ENCODE measurements at places on chromosomes 12 and 14.

DNA sequence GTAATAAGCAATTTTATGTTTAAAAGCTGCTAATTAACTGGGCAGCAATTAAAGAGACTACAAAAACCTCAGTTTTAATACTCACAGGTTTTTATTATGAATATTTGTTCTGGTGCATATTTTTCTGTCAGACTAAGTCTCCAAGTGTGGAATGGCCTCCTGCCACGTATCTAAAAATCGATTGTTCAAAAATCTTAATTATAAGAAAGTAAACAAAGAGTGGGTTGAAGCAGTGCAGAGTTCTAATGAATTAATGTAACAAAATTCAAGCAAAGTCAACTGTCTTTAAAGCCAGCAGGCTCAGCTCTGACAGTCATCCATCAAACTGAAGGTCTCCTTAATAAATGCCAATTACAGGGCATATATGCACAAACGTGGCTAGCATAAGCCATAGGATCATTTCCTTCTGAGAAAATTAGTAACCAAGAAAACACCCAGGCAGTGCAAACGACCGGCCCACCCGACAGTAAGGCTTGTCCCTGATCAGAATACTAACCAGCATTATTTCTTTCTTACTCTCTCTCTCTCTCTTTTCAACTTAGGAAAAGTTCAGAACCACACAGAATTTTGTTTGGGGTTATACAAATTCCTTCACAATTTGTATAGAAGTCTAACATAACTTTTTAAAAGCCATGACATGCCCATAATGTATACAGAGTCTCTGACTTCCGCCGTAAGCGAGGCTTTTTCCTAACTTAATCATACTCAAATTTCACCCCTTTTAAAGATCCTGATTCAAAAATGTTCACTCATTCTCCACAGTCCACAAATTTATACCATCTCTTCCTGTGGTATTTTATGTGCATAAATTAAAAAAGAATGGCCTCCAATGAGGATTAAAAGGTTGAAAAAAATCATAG is 83.8 kb downstream of the SLC25A21 start:
- DNase-seq = no peak

GRCh38 chr14:61923348-61923747 is 161.1 kb downstream of the SNAPC1 start:
- DNase-seq = no peak

DNA sequence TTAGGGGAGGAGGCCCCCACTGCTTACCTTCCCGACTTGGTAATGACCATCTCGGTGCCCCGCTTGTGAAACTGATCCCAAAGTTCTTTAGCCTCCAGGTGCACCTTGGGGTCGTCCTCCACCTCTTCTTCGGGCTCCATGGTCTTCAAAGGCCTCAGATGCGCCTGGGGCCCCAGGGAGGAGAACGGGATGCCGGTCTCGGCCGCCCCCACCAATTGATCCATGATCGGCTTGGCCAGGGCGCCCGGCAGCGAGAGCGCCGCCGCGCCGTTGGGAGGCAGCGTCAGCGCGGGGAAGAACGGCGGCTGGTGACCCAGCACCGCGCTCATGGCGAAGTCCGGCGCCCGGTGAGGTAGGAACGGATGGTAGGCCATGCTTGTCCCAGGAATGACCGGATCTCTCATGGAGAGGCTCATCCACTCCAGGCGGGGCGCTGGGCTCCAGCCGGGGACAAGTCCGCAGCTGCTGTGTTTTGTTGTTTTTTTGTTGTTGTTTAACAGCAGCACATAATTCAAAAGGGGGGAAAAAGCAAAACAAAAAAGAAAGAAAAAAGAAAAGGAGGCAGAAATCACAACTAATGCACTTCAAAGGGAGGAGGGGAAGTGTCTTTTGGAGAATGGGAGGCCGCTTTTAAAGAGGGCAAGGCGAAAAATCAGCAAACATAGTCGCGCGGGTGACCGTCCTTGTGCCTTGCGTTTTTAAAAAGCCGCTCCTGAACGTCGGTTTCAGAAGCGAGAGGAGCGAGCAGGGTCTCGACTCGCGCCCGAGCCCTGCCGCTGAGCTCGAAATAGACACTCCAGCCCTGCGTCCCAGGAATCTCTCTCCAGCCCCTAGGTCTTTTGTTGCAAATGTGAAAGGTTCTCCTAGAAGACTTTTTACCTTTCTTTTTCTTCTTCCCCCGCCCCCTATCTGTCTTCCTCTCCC is 928 bp downstream of the TBX3 start:
- no peak for DNase-seq

DNA sequence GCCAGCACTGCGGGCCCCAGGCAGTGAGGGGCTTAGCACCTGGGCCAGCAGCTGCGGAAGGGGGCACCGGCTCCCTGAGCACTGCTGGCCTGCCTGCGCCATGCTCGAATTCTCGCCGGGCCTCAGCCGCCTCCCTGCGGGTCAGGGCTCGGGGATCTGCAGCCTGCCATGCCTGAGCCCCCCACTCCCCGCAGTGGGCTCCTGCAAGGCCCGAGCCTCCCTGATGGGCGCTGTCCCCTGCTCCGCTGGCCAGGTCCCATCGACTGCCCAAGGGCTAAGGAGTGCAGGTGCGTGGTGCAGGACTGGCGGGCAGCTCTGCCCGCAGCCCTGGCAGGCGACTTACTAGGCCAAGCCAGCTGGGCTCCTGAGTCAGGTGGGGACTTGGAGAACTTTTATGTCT is 133.3 kb upstream of the LMNTD1 start:
- no peak for DNase-seq

DNA sequence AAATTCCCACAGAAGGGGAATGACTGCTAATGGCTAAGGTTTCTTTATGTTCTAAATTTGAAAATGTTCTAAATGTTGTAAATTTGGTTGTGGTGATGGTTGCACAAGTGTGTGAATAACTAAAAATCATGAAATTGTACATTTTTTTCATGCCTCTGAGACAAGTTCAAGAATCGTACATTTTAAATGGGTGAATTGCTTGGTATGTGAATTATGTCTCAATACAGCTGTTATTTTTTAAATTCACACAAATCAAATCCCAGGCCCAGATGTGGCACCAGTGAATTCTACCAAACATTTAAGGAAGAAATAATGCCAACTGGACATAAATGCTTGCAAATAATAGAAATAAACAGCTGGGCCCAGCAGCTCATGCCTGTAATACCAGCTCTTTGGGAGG is 28.6 kb upstream of the RND1 start:
- DNase-seq = no peak

- no peak for DNase-seq
Measured at GRCh38 chr14:68940614-68941185, 38.4 kb downstream of the ACTN1 start.

GRCh38 chr12:114674251-114675047 is 9.5 kb downstream of the TBX3 start:
- DNase-seq = no peak

DNA sequence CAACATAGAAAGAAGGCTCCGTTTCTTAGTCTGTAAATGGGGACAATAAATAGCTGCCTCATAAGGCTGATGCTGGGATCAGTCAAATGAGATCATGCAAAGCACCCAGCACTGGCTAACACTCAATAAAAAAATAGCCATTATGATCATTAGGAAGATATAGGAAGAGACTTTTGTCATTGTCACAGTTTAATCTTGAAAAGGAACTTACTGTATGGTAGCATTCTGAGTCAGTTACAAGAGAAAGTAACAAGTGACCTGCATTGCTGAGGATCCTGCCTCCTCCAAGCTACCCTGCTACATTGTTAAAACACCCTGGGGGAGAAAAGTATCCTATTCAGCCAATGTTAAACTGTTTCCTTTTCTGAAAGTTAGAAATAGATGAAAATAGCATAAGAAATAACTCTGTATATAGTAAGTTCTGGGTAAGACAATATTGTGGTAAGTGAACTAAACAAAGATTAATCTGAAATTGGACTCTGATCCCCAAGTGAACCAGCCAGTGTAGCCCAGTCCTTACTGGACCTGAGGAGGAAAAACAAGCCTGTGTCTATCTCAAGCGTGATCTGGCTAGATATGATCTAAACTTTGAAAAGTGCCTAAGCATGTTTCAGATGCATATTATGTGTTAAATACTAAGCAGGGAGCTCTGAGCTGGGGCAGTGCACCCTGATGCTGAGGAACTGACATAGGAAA is 3.6 kb upstream of the NUDT4 start:
- DNase-seq = no peak

DNA sequence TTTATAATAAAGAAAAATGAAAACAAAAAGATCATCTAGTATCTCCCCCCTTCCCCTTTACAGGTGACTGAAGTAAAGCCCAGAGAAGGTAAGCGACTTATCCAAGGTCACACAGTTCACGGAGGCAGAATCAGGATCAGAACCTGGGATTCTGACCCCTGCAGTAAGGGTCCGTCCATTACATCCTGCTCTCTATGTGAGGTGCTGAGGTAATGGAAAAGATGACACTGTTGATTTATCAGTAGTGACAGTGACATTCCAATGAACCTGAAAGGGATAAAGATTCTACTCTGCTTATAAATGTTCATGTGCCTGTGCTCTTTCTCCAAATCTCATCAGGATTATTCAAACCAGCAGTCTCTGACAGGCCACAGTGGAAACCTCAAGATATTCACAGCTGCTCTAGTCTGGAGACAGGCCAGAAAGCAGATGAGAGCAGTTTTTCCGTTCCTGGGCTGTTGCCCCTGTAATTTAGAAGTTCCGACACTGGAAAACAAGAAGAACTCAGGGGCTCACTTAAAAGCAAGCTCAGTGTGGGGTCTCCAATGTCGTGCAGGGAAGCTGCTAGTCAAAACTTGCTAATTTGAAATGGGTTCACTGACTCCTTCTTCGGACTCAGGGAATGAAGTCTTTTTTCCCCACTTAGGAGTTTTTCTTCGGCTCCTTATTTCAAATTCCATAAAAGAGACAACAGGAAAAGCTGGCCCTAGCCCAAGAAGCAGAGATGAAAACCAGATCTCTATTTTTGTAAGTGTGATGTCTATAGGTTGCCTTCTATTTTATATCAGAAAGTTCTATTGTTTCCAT is 131.8 kb upstream of the EEA1 start:
- DNase-seq = peak; percentile 77

DNA sequence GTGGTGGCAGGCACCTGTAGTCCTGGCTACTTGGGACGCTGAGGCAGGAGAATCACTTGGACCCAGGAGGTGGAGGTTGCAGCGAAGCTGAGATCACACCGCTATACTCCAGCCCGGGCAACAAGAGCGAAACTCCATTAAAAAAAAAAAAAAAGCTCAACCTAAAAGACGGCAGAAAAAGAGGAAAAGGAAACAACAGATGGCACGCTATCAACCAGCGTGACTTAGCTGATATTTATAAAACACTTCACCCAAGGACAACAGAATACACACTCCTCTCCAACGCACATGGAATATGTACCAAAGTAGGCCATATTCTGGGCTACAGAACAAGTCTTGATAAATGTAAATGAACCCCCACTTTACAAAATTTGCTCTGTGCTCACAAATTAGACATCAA is 34.0 kb upstream of the CLMN start:
- no peak for DNase-seq

DNA sequence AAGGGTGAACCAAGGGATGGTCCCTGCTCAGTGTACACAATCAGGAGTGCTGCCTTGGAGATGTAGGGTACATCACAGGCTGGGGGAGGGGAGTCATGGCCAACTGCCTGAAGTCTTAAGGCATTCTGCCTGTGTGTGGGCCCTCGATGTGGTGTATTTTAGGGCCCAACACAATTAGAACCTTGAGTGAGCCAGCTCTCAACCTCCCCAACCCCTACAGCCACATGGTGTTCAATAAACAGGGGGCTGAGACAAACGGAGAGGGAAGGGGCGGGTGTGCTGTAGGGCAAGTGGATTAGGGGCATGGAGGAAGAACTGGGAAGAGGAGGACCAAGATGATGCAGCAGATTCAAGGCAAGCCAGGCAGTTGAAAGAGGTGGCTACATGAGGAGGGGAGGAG is 8.6 kb upstream of the CHD4 start:
- DNase-seq = no peak

- no peak for DNase-seq
Measured at GRCh38 chr12:56241424-56242303, 11.8 kb downstream of the SLC39A5 start.

- DNase-seq = no peak
Measured at GRCh38 chr14:96149131-96149530, 55.5 kb upstream of the BDKRB2 start.

DNA sequence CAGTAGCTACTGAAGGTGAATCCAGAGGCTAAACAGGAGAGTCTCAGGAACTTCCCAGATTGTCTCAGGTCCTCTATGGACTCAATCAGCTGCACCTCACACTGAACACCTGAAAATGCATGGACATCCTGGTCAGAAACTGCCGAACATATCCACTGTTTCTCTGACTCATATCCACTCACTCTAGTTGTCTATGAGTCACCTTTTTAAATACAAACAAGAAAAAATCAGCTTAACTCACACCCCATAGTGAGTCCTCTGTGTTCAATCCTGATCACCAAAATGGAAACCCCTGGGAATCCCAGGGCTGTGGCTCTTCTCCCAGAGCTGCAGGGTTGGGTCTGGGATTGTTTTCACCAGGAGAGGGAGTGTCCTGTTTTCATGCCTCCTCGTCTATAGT is 556.7 kb downstream of the TMEM121 start:
- no peak for DNase-seq

DNA sequence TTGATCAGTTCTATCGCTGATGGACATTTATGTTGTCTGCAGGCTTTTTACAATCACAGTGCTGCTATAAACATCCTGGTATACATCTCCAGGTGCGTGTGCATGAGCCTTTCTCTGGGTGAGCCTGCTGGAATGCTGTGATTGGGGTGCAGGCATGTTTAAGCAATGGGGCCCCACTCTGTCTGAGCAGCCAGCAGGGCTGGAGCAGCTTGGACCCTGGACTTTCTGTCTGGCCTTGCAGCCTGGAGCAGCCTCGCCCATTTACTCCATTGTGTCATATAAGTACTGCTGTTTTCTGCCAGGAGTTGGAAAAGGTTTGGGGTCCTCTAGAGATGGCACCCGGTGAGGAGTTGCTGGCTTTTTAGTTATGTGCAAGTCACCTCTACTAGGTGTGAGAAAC is 199.0 kb downstream of the KIF26A start:
- peak; percentile 21 for DNase-seq

DNA sequence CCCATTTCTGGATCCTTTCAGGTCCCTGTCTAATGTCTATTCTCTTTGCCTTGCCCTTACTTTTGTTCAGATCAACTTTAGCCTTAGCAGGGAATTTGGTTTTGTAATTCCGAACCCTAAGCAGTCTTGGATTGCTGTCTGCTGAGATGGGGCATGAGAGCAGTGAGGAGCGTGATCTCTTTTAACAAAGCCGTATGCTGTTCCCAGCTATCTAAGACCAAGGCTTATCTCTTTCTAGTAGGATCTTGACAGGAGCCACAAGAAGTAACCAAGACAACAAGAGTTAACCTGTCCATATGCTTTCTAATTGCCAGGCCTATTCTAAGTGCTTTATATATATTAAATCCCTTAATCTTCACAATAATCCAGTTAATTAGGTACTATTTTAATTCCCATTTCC is 4.5 kb upstream of the DHRS7 start:
- DNase-seq = no peak

GRCh38 chr12:10661338-10661737 is 12.5 kb downstream of the STYK1 start:
- DNase-seq = no peak

DNA sequence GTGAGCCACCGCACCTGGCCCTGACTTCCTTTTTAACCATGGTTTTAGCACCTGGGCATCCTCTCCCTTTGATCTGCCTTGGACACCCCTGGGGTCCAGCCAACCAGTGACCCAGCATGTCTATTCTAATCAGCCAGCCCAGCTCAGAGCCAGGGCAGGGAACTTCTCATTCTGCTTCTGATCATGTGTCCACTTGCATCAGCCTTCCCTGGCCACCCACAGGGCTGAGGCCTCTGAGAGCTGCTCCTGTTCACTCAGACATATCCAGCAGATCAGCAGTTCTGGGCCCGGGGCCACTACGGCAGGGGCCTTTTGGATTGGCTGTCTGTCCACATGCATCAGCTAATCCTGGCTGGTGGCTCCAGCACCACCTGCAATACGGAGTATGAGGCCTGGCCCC is 117.9 kb upstream of the MAP1LC3B2 start:
- DNase-seq = no peak

- DNase-seq = no peak
Measured at GRCh38 chr12:106392759-106393158, 35.2 kb downstream of the POLR3B start.

Data from coronary artery (tissue), 2 donors.